T-cell (primary cell): ENCODE measurements at places on chromosomes 7 and 10.

DNA sequence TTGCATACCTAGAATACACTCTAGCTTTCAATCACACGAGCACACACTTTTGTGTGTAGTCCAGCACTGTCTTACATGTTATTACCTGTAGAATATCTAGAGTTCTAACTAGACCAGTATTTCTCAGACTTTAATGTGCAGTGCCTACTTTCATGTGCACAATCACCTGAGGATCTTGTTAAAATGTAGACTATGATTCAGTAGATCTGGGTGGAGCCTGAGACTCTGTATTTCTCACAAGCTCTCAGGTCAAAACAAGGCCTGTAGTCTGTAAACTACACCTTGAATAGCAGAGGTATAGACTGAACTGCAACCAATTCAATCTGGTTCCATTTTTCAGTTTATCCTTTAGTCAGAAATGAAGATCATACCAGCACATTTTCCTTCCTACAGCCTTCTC, 11.1 kb downstream of the IFIT2 start:
- DNase-seq: no peak

DNA sequence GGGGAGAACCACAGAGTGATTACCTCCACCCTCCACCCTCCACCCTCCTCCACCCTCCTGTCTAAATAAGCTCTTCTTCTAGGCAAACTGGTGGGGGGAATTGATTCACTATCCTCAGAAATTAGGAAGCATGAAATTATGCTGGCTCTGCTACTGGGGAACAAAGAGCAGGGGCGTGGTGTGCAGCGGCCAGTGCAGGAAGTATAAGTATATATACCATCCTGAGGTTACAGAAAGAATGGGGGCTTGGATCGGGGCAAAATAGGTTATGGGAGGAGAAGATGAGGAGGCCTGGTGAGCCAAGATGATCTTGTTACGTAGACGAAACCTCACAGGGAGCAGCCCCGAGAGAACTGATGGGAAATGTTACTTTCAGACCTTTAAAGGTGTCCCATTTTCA, 49.1 kb downstream of the SYPL1 start:
- DNase-seq: no peak

DNA sequence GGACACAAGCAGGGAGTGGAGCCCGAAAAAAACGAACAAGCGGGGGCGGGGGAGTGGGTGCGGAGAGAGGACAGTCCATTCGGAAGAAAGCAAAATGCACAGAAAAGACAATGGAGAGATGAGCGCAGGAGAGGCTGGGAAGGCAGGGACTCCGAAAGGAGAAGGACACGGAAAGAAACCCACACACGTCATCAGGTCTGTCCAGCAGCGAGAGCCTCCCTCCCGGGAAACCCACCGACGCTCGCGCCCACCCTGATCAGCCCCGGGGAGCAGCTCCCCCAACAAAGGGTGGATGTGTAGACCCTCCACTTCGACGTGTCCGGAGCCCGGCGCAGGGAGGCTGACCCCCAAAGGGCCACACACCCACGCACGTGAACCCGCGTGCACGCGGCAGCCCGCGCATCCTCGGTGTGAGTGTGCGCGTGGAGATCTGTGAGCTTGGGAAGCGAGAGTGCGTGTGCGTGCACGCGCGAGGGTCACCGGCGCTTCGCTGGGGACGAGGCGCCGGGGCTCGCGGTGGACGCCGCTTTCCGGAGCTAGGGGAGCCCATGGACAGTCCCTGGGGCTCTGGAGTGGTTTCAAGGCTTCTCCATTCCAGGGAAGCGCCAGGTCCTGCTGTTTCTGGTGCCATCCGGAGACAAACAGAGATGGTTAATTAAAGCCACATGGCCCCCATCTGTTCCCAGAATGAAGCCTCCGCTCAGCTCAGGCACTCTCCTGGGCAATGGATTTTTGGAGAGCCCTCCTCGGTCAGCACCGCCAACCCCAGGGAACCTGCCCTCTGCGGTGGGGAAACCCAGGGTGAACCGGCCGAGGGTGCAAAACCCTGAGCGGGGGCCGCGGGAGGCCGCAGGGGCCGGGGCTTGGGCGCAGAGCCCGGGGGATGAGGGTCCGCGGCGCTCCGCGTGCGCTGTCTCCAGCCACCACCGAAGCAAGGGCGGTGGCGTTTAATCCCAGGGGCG, 916 bp downstream of the LAMB1 start:
- no peak for DNase-seq

GRCh38 chr7:38257350-38257677, 16.1 kb downstream of the TARP start:
- no peak for DNase-seq

DNA sequence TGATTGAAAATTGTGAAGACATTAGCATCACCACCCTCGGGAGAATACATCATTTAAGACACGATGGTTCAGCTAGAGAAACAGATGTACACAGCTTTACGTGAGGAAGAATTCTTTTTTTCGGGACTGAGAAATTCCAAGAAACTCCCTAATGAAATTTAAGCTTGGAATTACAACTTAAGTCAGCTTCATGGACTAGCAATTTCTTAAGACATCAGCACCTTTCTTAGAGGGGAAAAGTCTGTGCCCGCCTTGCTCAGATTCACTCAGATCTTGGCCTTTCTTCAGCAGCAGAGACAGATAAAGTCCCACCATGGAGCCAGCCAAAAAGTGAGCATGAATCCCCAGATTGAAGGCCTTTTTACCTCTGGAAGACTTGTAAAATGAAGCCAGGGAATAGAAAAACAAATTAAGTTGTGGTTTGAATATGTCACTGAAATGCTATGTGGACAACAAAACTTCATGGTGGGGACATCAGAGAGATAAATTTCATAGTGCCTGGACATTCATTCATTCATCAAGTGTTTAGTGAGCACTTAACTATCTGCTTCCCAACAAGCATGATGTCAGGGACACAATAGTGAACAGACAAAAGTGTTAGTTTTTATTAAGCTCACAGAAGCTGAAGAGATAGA, 32.1 kb downstream of the PRKG1 start:
- no peak for DNase-seq

GRCh38 chr10:96276831-96277230, 5.5 kb upstream of the BLNK start:
- DNase-seq: no peak

DNA sequence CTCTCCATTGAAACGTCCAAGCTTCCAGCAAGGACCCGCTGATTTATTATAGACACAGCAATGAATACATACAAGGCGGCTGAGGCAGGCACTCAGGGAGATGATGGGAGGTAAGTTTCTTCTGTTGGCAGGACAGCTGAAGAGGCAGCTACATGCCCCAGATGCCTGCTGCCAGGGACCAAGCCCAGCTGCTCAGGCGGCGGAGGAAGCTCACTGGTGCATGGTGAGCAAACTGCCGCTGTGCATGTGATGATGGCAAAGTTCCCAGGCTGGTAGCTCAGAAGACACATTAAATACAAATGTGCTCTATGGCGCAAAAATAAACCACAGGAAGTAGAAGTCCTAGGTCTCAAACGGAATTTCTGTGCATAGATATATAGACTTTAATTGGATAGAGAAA, 2.3 kb downstream of the DNTT start:
- DNase-seq: no peak

- no peak for DNase-seq
Observed at GRCh38 chr10:124302951-124303505, 115.7 kb downstream of the OAT start.

GRCh38 chr7:127886248-127886647, 145.0 kb downstream of the LRRC4 start:
- no peak for DNase-seq

DNA sequence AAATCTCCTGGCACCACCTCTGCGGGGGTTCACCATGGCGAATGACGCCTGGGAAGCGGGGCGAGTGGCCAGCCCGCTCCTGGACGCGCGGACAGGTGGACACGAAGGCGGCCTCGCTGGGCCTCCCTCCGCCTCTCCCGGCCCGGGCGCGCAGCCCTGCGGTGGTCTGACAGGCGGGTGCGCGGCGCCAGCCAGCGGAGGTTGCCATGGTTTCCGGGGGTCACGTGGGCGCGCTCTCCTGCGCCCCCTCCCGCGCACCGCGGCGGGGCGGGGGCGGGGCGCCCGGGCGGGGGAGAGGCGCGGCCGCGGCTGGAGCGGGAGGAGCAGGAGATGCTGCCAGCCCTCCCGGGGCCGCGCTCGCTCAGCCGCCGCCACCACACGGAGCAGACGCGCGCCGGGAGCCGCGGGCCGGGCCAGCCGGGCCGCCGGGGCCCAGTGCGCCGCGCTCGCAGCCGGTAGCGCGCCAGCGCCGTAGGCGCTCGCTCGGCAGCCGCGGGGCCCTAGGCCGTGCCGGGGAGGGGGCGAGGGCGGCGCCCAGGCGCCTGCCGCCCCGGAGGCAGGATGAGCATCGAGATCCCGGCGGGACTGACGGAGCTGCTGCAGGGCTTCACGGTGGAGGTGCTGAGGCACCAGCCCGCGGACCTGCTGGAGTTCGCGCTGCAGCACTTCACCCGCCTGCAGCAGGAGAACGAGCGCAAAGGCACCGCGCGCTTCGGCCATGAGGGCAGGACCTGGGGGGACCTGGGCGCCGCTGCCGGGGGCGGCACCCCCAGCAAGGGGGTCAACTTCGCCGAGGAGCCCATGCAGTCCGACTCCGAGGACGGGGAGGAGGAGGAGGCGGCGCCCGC, at the start of gene PRKAR2B:
Gene PRKAR2B (plus strand): TSS at position 359 of the 848 bp plus-strand sequence. CDS start 203 bp downstream, at position 562.
- peak; percentile 79 for DNase-seq

DNA sequence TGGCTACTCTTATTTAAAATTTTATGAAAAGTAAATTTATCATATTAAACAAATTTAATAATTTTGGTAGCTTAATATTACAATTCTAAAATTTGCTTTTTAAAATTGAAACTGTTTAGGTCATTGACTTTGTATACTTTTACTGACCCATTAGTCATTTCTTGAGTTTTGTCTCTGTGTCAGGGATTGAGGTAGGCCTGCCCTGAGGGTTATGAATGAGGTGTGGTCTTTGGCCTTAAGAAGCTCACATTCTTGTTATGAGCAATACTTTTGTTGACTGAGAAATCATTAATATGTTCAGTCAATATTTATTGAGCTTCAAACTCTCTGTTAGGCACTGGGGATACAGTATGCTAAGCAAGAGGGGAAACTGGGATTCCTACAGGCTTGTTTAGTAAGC, 47.0 kb upstream of the RPA3 start:
- DNase-seq: no peak

DNA sequence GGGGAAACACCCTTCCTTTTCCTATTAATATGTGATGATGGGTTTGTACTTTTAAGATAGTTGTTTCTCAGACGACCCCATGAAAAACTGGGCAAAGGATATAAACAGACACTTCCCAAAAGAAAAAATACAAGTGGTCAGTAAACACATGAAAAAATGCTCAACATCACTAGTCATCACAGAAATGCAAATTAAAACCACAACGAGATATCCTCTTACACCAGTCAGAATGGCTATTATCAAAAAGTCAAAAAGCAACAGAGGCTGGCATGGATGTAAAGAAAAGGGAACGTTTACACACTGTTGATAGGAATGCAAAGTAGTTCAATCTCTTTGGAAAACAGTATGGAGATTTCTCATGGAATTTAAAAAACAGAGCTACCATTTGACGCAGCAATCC, 111.4 kb upstream of the ZEB1 start:
- no peak for DNase-seq

- no peak for DNase-seq
Observed at GRCh38 chr7:114298011-114298410, 116.6 kb upstream of the FOXP2 start.

DNA sequence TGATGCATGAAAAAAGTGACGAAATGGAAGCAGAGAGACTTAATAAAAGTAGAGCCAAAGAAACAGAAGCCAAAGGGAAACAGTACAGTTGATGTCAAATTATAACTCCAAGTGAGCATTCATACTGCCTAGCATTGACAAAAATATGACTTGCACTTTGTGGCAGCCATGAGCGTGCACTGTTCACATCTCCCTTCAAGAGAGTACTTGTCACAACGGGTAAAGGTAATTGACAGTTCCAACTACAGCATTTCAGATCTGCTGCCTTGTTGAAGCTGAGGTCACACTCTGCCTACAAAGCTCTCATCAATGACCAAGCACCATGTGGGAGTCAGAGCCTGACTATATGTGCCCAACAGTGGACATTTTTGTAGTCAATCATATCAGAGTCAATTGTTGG, 54.3 kb downstream of the IQUB start:
- DNase-seq: no peak

GRCh38 chr7:129664029-129665012, 52.8 kb downstream of the NRF1 start:
- no peak for DNase-seq

DNA sequence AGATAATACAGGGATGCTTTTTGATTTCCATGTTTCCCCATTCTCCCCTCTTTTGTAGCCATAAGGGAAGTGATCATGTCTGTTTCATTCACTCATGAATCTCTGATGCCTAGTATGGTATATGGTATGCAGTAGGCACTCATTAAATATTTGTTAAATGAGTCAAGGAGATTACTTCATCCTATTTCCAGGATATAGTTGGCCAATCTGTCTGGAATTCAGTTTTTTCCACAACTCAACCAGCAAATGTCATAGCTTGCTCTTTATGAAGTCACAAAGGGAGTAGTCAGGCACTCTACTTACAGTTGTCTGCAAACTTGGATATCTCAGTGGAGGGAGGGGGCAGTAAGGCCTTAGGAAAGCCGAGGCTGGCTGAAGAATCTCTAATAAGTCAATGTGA, 853.6 kb downstream of the LRMDA start:
- no peak for DNase-seq

- DNase-seq: no peak
Observed at GRCh38 chr7:88102675-88103074, 117.2 kb downstream of the SRI start.

- DNase-seq: no peak
Observed at GRCh38 chr10:75497997-75498883, 66.8 kb downstream of the LRMDA start.

DNA sequence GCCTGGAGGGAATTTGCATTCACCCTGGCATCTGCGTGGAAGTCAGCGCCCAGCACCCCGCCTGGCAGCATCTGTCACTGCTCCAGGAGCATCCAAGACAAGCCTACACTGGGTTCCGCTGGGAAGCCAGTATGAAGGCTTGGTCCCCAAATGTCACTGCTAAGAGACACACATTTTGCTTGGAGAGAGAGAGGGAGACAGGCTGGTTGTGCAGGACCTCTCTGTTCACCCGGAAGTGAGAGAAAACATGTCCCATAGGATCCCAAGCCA, 119.5 kb downstream of the SEC23IP start:
- DNase-seq: no peak

DNA sequence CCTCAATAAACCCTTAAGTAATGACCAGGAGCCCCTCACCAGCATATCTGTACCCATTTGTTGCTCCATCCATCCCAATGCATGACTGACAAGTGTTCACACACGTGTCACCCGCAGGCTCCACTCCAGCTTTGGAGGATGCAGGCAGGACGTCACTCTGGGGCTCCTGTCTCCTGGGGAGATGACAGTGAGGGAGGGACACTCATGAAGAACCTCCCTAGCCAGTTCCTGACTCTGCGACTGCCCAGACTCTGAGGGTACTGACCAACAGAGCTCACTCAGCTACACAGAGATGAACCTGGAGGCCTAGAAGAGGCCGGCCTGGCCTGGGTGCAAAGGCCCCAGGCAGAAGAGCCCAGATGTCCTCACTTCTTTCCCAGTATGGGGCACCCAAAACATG, 135.1 kb upstream of the RET start:
- DNase-seq: no peak
